ENCODE measurements at places on chromosomes 1 and 21.

DNA sequence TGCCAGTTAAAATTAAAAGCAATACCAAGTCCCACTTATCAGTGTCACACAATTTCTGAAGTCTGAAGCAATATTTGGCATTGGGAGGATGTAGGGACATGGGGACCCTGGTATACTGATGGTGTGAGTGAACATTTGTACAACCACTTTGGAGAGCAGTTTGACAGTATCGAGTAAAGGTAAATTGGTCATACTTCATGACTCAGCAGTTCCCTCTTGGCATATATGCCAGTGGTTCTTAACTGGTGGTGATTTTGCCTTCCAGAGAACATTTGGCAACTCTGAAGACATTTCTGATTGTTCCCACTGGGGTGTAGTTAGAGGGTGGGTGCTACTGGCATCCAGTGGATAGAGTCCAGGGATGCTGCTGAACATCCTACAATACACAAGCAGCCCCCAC is 19.7 kb downstream of the FMOD start:
- DNase-seq: no peak

GRCh38 chr1:91006113-91006908 is 15.5 kb downstream of the ZNF644 start:
- DNase-seq: no peak

- no peak for DNase-seq
Measured at GRCh38 chr1:67173988-67174387, 7.7 kb downstream of the IL23R start.

DNA sequence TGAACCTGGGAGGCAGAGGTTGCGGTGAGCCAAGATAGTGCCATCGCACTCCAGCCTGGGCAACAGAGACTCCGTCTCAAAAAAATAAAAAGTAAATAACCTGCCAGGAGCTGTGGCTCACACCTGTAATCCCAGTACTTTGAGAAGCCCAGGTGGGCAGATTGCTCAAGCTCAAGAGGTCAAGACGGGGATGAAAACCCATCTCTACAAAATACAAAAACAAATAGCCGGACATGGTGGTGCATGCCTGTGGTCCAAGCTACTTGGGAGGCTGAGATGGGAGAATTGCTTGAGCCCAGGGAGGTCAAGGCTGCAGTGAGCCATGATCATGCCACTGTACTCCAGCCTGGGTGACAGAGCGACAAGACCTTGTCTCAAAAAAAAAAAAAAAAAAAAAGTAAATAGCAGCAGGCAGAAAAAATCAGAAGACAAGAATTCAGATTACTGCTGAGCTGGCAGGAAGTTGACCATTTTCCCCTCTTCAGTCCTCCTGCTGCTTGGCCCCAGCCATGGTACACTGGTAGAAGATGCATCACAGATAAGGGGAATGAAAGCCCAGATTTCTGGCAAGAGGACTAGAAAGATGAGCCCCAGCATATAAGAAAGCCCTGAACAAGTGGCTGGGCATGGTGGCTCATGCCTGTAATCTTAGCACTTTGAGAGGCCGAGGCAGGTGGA is 97.6 kb downstream of the TOMM20 start:
- DNase-seq: no peak

DNA sequence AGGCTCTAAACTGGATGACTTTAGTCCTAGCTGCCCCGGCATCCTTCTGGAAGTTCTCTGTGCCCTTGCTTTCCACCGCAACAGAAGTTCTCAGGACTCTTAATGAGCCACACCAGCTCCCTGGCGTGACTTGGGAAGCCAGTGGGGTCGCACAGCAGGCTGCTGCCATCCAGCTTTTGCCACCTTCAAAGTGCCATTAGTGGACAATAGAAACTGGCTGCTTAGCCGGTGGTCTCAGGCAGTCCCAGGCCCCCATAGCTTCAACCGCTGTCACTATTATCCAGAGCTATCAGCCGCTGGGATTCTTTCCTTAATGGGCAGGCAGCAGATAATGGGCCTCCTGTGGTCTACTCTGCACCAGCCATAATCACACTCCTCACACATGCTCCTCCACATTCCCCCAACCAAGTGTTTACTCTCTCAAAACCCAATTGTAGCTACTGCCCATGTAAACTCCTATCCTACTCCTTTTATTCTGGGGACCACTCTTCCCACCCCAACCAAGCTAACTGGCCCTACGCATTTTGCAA is 37.3 kb downstream of the PLEKHA6 start:
- no peak for DNase-seq

GRCh38 chr1:200332716-200333115 is 77.1 kb downstream of the ZNF281 start:
- DNase-seq: no peak

GRCh38 chr1:80994934-80995333 is 805.8 kb upstream of the ADGRL2 start:
- DNase-seq: no peak

GRCh38 chr21:28751176-28751575 is 241.5 kb downstream of the LTN1 start:
- no peak for DNase-seq

GRCh38 chr21:42550817-42551216 is 37.2 kb downstream of the SLC37A1 start:
- no peak for DNase-seq

DNA sequence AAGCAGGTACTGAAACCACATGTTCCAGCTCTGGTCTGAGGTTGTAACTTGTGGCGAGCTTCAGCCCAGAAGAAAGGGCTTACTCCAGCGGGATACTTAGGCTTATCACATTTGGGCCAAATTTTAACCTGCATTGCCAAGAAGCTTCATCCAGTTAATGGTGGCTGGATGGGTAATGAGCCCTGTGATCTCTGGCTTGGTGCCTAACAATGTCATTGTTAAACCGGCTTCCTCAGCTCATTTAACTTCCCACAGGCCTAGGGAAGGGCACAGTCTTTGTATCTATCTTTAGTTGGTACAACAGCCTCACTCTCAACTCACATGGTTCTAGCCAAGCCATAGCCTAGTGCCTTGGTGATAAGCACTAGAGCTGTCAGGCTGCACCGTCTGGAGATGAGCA is 43.6 kb upstream of the CCDC190 start:
- no peak for DNase-seq

DNA sequence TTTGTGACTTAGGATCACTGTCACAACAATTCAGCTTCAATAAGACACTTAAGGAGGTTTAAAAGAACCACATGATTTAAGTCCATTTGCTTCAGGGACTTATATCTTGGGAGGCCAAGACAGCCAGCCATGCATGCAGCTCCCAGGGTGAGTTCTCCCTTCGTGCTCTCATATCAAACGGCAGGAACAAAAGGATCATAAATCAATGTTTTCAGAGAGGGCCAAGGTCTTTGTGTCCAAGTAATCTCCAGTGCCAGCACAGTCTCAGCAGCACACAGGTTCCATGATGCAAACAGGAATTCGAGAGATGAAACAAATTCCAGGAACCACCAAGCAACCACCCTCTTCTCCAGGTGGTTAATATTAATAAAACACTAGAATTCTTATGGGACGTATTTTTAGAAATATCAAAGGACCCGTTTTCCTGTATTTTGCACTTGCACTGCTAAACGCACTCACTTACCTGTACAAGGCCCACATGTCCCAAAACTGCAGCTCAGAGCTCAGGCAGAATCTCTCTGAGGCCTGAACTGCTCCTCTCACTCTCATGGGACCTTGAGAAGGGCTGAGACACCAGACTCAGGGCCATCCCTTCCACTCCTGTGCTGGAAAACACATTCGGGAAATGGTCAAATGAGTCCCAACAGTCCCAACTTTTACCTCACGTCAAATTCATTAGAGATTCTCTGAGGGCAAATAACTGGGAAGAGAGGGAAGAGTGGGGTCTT is 100.0 kb upstream of the RAB4A start:
- no peak for DNase-seq

DNA sequence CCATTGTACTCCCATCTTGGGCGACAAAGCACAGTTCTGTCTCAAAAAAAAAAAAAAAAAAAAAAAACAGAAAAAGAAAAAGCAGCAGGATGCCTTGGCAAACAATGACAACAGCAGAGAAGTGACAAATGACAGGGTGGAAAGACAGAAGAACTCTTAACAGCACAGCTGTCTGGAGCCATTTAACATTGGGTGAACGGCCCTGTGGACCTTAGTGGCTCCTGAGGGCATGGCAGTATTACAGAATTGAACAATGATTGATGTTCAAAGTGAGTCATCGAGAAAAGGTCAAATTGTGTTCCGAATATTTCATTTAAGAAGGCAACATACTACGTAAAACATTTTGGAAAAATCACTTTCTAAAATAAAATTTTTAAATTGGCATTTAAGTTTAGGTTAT is 30.0 kb downstream of the DNASE2B start:
- DNase-seq: no peak

DNA sequence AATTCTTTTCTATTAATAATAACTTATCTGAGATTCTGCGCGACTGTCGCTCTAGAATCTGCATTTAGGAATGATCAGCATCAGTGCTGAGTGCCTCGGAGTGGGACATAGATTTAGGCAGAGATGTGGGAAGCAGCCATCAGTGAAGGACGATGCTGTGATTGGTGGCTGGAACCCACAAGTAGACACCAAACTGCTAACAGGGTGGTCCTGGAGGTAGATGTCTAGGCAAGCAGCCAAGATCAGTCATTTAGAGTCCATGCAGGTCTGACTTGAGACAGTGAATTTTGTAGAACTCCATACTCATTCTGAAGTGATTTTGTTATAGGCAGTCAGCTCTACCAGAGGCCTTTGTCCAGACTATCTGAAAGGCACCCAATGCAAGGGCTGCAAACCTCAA is 51.8 kb upstream of the LYST start:
- DNase-seq: no peak

- no peak for DNase-seq
Measured at GRCh38 chr1:206506405-206507283, 687 bp upstream of the RASSF5 start.

DNA sequence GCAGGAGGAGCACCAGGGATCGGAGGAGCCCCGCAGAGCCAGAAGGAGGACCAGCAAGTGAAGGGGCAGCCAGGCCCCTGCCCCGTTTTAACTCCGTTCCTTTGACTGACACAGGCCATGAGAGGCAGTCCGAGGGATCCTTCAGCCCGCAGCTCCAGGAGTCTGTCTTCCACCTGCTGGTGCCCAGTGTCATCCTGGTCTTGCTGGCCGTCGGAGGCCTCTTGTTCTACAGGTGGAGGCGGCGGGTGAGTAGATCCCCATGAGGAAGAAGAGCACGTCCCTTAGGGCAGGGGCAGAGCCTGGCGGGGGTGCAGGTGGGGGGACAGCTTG is 13.3 kb downstream of the CSF1 start:
- no peak for DNase-seq

DNA sequence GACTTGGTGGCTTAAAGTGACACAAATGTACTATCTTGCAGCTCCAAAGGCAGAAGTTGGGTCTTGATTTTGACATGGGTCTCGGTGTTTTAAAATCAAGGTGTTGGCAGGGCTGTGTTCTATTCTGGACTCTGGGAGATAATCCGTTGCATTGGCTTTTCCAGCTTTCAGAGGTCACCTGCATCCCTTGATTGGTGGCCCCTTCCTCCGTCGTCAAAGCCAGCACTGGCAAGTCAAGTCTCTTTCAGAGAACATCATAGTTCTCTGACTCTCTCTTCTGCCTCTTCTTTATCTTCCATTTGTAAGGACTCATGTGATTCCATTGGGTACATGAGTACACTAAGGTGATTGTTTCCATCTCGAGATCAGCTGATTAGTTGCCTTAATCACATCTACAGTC is 172.1 kb downstream of the CAMTA1 start:
- no peak for DNase-seq

- DNase-seq: no peak
Measured at GRCh38 chr1:186440584-186440983, 20.3 kb downstream of the PDC start.

GRCh38 chr1:2460203-2460602 is 15.9 kb upstream of the PLCH2 start:
- DNase-seq: no peak

GRCh38 chr1:89962024-89962741 is 32.7 kb upstream of the ZNF326 start:
- DNase-seq: no peak

GRCh38 chr1:214670098-214670497 is 67.1 kb downstream of the CENPF start:
- DNase-seq: no peak

DNA sequence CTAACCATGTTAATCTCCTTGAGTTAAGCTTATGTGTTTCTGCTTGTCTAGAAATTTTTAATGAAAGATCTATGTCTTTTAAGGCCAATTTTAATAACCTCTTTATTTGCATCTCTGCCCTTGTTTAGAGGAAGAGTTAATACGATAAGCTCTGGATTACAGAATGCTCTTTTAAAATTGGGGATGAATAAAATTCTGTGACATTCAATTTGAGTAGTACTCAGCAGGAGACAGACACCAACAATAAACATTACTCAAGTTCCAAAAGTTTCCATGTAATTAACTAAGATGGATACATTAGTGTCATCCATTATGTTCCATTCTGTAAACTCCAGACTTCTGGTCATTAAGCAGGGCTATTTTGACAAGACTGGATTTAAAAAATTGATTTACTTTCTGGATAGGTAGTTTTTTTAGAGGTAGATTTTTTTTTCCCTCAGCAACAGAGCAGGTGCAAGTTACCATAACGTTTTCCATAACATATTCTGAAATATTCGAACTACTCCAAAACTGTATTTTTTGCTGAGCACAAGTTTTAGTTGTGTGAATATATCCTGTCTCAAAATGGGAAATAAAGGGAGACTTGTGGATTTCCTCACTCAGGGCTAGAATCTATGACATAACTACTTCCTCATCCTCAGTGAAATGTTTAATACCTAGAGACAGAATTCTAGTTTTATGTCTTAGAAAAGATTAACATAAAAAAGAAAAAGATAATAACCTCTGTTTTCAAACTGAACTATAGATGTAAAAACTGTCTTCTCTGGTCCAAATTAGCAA is 221.7 kb downstream of the NEGR1 start:
- DNase-seq: no peak

DNA sequence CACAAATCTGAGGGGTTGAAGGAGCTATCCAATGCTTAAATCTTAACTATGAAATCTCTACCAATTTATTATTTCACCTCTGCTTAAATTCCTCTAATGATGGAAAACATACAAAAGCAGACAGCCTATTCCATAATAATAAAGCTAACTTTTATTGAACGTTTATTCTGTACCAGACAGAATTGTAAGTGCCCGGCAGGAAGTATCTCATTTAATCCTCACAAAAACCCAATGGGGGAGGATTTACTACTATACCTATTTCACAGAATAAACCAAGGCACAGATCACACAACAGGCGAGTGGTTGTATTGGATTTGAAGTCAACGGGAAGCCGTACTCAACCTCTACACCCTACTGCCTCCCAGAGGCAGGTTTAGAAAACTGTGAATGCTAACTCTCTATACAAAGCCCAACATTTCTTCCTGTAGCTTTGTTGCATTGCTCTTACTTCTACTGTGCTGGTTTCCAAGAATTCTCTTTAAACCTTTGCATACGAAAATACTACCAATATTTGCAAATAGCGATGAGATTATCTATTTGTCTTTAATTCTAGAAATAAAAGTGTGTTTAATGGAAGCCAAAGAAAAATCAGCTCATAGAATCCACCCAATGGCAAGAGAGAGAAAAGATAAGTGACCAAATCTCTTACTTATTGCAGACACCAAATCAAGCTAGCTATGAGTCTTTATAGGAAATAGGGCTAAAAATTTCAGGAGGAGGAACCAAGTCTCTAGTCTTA is 33.5 kb upstream of the C1orf53 start:
- DNase-seq: no peak

GRCh38 chr1:57530206-57530910 is 106.5 kb upstream of the DAB1 start:
- no peak for DNase-seq
